ENCODE measurements at places on chromosomes 13 and 19.

- DNase-seq, result no peak
Observed at GRCh38 chr19:38340927-38341326, 5.3 kb downstream of the CATSPERG start.

GRCh38 chr13:49400755-49401659 lies 42.9 kb downstream of the CAB39L start:
- DNase-seq, result no peak

GRCh38 chr13:42760951-42761350 lies 20.4 kb upstream of the FAM216B start:
- DNase-seq, result no peak

- no peak for DNase-seq
Observed at GRCh38 chr13:32340914-32341313, 25.6 kb downstream of the BRCA2 start.

DNA sequence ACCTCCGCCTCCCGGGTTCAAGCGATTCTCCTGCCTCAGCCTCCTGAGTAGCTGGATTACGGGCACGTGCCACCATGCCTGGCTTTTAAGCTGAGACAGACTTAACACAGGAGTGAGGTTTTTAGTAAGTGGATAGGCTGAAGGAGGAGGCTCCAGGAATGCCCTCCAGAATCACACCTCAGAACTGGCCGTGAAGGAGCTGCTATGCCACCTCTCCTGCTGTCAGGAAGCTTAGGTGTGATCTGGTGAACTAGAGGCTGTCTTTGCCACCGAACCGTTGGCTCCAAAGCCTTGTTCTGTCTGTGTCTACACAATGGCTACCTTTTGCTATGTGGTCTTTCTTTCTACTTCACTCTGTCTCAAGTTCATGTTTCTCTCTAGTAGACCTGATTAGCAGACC lies 4.2 kb downstream of the PDCD2L start:
- no peak for DNase-seq

DNA sequence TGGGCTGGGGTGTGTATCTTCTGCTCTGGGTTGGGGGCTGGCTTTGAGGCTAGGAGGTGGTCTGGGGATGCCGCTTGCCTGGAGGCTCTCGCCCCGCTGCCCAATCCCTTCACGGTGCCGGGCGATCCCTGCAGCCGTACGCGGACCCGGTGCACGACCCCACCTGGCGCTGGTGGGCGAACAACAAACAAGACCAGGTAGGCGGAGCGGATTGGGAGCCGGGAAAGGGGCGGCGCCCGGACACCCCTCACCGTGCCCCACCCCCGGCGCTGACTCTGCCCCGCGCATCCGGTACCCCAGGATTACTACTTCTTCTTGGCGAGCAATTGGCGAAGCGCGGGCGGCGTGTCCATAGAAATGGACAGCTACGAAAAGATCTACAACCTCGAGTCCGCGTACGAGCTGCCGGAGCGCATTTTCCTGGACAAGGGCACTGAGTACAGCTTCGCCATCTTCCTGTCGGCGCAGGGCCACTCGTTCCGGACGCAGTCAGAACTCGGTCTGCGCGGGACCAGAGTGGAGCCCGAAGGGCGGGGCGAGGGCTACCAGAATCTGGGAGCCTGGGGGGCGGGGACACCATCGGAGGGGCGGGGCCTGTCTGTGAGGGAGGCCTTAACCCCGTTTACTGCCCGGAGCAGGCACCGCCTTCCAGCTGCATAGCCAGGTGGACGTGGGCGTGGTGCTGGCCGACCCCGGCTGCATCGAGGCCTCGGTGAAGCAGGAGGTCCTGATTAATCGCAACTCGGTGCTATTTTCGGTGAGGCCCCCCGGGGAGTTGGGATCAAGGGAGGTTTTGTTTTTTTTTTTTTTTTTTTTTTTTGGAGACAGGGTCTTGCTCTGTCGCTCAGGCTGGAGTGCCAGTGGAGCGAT lies 12.1 kb upstream of the PSMD8 start:
- DNase-seq, result peak; percentile 83

DNA sequence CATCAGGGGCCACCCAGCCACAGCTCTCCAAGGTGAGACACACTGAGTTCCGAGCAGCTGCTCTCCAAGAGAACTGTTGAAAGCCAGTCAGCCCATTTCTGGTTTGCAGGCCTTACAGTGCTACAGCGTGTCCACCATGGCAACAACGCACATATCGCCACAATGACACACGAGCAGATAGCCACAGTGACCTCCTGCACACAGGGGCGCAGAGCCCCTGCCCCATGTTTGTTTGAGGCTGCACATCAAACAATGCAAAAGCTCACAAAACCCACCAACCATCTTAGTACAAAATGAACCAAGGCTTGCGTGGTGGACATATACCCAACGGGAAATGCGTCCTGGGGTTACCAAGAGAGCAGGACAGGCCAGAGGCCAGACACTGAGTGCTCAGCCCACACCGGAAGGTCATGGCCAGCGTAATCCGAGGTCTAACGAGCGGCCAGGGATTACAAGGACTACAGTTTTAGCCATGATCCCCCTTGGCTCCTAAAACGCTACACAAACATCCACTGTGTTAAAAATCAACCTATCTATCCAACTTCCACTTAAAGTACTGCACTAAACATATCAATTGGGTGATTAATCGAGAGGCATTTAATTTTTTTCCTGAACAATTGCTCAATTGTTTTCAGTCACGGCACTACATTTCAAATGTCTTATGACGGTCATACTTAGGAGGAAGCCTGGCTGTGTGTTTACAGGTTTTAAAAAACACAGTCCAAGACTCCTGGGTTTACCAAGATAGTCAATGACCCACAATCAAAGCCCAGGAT lies 56.0 kb downstream of the STK24 start:
- no peak for DNase-seq

DNA sequence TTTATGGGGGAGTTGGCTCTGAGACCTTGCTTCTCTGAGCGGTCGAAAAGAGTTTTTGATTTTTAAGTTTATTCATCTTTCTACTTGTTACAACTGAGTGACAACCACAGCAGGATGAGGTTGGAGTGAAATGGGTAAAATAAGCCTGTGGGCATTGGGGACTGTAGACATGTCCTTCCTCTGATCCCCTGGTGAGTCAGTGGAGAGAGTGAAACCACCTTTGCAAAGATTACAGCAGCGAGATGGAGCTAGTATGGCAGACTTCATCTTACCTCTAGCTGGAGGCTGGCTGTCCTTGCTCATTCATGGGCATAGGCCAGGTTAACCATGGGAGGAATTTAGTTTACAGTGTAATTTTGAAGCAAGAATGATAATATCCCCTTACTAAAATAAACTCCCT lies 30.9 kb upstream of the PSG9 start:
- no peak for DNase-seq

DNA sequence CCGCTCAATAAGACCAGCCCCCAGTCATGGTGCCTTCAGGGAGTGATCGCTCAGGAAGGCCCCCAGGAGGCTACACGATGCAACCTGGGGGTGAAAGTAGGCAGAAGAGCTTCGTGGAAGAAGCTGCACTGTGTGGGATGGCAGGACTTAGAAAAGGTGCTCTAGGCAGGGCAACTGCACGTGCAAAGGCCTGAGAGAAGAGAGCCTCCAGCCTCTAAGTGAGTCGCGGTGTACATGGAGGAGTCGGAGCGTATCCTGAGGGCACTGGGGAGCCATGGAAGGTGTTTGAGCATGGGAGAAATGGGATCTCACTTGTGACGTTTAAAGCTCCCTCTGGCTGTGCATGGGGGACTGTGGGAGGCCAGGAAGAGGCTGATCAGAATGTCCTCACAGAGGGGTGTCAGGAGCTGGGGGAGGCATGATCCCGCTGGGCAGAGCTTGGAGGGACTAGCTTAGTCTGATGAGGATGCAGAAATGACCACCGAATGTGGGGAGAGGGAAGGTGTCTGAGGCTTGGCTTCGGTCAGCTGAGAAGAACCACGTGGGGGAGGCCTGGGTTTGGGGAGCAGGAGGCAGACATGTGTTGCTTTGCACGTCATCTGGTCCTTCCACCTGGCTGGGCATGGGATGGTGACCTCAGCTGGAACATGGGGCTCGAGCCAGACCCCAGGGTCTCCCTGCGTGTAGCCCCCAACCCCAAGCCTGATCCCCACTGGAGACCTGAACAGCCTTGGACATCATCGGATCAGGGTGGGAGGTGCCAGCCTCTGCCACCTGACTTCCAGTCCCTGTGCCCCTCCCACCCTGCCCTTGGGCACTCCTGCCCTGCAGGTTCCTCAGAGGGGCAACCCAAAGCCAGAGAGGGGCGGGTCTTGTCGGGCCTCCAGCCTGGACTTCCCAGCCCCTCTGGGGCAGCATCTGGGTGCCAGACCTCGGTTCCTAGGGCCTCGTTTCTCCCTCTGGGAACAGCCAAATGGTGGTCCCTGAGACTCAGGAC lies 1.1 kb downstream of the APC2 start:
- DNase-seq, result no peak

DNA sequence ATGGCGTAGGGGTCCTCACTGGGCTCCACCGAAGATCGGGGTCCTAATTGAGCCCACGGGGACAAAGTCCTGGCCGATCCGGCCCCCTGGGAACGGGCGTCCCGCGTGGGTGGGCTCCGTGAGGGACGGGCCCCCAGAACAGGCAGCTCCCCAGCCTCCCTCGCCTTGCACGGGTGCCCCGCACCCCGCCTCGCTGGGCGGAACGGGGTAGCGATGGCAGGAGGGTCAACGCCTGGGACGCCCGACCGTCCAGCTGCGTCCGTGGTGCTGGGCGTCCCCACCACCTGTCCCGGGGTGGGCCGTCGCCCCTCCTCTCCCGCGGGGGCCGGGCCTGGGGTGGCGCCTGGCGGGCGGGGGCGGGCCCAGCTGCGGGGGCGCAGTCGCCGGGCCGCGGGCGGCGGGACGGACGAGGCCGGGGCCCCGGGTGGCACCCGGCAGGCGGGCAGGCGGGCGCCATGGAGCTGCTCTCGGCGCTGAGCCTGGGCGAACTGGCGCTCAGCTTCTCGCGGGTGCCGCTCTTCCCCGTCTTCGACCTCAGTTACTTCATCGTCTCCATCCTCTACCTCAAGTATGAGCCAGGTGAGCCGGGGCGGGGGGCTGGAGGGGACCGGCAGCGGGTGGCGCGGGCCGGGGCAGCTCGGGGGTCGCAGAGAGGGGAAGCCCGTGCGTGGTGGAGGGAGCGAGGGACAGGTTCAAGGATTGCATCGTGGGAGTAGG lies at the start of gene TMEM38A:
TMEM38A (plus strand) TSS at position 377 of the 717 bp plus-strand sequence; CDS start at position 456, 79 bp downstream.
- peak; percentile 69 for DNase-seq

- DNase-seq, result no peak
Observed at GRCh38 chr19:54302257-54302656, 10.7 kb downstream of the LILRA5 start.

GRCh38 chr19:4409123-4409933 lies 6.9 kb downstream of the CHAF1A start:
- DNase-seq, result no peak

GRCh38 chr13:88761145-88761544 lies 1090.0 kb downstream of the SLITRK5 start:
- no peak for DNase-seq

DNA sequence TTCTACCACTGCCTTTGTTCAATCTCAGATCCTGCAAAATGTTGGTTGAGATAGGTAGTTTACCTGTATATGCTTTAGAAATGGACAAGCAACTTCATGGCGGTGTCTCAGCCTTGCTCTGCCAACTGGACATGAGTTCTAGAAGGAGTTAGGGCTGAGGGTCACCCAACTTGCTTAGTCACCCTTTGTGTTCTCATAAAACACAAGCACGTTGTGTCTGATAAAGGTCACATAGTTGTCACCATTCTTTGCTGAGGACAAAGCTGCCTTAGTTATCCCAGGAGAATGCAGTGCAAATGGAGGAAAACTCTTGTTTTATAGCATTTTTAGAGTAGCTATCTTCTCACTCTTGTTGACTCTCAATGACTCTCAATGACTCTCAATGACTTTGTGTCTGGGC lies 218.4 kb upstream of the TMTC4 start:
- no peak for DNase-seq

DNA sequence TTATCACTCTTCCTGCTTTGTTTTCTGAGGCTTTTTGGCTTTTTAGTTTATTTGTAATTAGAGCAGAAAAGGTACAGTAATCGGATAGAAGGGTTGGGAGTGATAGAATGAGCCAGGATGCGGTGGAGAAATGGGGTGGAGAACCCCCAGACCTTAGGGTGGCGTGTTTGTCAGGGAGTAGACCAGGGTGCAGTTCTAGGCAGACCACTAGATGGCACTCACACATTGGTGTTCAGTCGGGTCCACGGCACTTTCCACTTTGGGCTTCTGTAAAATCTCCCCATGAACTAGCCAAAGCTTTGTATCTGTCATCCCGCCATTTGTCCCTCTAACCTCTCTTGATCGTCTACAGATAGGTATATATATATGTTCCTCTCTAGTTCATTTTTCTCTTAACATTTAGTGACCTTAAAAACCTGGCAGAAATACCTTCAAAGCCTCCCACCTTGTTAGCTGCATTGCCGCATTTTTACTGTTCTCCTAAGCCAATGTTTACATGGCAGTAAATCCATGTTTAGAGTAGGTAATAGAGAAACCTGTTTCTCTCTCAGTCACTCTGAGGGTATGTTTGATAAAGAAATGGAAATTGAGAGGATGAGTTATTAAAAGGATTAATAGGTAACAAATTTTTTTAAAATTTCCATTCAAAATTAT lies 154.9 kb downstream of the TM9SF2 start:
- peak; percentile 82 for DNase-seq

- no peak for DNase-seq
Observed at GRCh38 chr19:12937093-12937926, 1.1 kb upstream of the CALR start.

DNA sequence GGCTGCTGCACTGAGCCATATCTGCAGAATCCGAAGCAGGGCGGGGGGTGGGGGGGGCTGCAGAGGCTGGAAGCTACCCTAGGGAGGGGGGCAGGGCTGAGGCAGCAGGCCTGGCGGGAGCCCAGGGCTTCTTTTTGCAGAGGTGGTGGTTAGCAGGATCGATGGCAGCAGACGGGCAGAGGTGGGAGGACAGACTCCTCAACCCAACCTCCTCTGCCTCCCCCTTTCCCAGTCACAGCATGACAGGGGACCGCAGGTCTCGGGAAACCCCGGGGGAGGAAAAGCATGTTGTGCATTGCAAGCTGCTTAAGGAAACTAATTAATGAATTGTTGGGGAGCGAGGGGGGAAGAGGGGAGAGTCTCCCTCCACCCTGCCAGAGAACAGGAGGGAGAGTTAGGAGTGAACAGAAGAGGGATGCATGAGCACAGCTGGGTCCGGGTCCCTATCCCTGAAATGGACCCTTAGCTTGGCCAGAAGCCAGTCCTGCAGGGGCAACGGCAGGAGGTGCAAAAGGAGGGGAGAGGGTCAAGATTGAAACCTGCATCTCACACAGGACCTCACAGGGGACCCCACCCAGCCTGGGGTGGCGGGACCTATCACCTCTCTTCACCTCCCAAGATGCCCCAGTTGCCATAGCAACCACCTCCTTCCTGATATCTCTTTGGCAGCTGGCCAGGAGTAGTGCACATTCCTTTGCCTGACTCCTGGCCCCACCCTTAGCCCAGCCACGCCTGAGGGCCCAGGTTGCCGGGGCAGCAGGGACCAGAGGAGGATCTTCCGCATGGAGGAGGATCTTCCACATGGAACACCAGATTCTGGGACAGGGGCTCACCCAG lies 1.8 kb downstream of the FXYD7 start:
- no peak for DNase-seq

GRCh38 chr13:106117035-106117434 lies 418.4 kb downstream of the EFNB2 start:
- DNase-seq, result no peak
